ENCODE measurements at places on chromosomes 12 and 14.

GRCh38 chr12:108686780-108687179 is 44.5 kb downstream of the CORO1C start:
- no peak for DNase-seq

DNA sequence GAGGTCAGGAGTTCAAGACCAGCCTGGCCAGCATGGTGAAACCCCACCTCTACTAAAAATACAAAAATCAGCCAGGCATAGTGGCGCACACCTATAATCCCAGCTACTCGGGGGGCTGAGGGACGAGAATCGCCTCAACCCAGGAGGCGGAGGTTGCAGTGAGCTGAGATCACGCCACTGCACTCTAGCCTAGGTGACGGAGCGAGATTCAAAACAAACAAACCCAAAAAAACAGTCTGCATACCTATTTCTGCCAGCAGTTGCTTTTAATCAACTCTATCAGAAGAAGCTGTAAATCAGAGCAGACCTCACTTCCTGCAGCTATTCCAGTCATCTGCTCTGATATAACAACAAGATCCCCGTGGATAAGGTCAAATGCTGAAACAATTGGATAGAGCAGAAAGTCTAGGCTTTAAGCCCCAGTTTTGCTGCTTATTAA is 50.5 kb downstream of the LIMA1 start:
- no peak for DNase-seq

DNA sequence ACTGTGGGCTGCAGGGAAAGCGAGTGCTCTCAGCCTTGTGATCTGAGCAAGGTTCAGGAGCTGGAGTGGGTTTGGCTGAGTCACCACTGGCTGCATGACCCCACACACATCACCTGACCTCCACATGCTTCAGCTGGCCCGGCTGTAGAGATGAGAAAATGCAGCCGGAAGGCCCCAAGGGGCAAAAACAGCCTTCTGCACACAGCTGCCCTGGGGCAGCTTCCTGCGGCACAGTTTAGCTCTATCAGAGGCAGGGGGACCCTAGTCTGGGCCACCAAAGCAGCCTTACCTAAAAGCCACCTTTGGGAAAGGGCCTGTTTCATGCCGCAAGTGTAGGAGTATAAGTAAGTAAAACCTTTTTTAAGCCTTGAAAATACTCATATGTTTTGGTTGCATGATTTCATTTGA is 123.3 kb downstream of the SSPN start:
- DNase-seq: peak; percentile 20

- no peak for DNase-seq
These were observed 880.0 kb downstream of the SLC16A7 start for GRCh38 chr12:60475825-60476224.

- DNase-seq: no peak
These were observed 43.3 kb downstream of the NCKAP5L start for GRCh38 chr12:49784756-49785409.

DNA sequence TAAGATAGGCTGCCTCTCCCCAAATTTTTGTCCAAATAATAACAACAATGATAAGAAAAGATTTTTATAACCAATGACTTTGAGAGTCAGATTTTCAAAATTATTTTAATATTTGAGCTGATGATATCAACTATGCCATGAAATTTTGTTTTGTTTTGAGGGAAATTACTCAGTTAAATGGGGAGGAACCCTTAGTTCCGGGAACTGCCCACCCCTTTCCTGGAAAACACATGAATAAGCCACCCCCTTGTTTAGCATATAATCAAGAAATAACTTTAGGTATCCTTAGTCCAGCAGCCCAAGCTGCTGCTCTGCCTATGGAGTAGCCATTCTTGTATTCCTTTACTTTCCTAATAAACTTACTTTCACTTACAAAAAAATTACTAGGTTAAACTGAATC is 61.4 kb downstream of the HMGA2 start:
- DNase-seq: no peak
